ENCODE measurements at places on chromosomes 3 and 15.

- DNase-seq, result no peak
Observed at GRCh38 chr15:39265261-39265660, 315.6 kb upstream of the THBS1 start.

- DNase-seq, result no peak
Observed at GRCh38 chr15:68599560-68600071, 20.8 kb downstream of the CORO2B start.

GRCh38 chr15:33138000-33138399, 56.5 kb downstream of the FMN1 start:
- DNase-seq, result no peak

DNA sequence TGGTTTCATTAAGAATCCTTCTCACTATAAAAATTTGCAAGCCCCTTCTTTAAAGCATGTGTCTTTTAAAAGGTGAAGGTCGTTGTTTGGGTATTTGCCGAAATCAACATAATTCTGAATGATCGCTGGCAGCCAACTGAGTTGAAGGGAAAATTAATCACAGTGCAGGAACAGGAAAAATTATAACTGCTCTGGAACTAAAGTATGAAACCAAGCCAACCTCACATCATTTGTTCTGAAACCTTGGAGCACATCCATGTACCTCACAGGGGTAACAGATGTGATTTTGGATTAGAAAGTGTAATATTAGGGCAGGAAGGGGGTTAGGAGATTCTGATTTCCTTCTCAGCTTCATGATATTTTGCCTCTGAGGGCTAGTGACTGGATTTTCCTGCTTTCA, 52.2 kb upstream of the PTX3 start:
- no peak for DNase-seq

DNA sequence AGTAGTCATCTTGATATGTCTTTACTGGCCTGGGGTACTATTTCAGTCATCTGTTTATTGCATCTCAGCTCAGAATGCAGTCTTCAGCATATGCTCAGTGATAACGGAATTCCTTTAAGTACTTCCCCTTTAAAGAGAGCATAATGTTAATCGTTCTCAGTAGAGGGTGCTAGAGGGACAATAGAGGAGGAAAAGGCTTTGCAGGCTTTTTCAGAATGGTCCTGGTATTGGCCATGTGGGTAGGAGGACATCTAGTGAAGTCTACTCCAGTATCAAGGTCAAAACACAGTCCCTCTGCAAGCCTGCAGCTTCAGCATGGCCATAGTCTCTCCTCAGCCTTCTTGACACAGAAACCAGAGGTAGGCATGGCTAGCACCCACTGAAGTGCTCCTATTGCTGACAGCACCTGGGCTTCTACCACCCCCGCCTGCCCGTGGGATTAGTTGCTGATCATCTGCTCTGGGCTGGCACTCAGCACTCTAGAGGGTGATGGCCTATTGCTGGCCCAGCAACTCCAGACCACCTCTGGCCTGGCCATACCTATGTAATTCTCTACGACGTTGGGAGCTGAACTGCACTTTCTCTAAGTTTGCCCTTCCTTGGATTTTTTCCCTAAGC, 65.4 kb downstream of the KCNH8 start:
- DNase-seq, result no peak

DNA sequence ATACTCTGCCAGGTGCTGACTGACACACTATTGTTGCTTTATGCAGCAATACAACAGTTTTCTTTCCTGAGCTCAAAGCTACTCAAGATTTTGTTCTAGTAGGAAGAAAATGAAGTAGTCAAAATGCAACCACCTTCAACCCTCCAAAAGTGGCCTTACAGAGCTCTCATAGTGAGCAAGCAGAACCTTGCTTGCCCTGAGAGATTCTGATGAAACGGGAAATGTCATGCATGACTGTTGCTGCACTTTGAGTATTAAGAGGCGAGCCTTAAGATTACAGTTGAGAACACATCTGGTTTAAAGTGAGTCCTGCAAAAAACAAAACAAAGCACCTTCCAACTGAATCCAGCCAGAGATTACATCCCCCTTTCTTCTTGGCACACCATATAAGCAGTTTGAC, 29.7 kb downstream of the MINDY4B start:
- DNase-seq, result peak; percentile 74

GRCh38 chr3:132661101-132661500, 972 bp downstream of the UBA5 start:
- DNase-seq, result peak; percentile 2

- no peak for DNase-seq
Observed at GRCh38 chr3:106392915-106393314, 524.1 kb upstream of the CBLB start.

- no peak for DNase-seq
Observed at GRCh38 chr3:169659096-169659819, 4.3 kb downstream of the MECOM start.

DNA sequence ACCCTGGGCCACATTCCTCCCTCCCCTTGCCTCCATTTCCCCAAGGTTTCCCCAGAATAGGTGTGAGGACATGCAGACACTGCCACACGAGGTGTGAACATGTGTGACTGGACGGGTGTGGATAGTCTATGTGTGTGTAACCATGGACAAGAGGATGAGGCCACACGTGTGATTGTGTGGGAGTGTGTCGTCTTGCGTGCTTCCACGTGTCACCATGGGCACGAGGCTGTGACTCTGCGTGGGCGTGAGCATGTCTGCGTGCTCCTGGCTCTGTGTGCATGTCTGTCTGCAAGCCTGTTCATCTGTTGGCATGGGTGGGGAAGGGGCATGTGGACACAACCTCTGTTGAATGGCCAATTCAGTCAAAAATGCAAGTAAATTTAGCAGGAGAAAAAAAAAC, 6.2 kb upstream of the MYL3 start:
- DNase-seq, result no peak

DNA sequence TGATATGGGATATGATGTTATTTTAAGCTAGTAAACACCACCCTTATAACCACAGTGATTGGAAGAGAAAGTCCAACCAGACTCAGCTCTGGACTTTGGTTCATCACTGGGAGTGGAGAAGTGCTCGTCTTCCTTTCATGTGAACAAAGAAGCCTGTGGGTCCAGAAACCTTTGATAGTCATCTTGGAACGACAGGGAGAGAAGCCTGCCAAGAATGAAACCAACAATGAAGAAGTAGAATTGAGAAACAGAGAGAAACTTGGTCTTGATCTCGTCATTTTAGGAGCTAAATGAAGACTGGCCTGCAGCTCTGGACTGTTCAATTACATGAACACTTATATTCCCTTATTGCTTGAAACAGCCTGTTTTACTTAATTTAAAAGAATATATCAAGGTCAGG, 13.1 kb upstream of the SLC35G2 start:
- DNase-seq, result no peak

- no peak for DNase-seq
Observed at GRCh38 chr3:184725176-184725719, 13.4 kb upstream of the MAGEF1 start.

- no peak for DNase-seq
Observed at GRCh38 chr15:53434174-53434678, 325.2 kb downstream of the WDR72 start.

GRCh38 chr15:31216215-31216911, 110.3 kb upstream of the KLF13 start:
- peak; percentile 70 for DNase-seq

- DNase-seq, result no peak
Observed at GRCh38 chr15:73270366-73271097, 98.2 kb downstream of the HCN4 start.

DNA sequence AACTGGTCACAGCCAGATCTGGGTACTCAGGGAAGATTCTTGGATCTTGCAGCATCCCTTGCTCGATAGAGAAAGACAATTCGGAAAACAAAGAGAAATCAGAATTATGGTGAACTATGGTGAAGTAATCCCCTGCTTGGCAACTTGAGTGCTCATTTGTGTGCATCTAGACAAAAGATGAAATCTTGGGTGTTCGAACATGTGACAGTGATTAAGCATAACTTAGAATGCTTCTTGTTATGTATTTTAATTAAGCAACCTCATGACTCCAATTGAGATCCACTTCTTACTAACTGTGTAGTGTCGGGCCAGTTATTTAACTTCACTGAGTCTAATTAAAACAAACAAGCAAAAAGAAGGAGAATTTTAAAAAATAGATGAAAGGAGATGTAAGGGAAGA, 56.5 kb downstream of the ZNF385D start:
- no peak for DNase-seq

- DNase-seq, result no peak
Observed at GRCh38 chr3:126208606-126209256, 28.3 kb upstream of the ALDH1L1 start.

DNA sequence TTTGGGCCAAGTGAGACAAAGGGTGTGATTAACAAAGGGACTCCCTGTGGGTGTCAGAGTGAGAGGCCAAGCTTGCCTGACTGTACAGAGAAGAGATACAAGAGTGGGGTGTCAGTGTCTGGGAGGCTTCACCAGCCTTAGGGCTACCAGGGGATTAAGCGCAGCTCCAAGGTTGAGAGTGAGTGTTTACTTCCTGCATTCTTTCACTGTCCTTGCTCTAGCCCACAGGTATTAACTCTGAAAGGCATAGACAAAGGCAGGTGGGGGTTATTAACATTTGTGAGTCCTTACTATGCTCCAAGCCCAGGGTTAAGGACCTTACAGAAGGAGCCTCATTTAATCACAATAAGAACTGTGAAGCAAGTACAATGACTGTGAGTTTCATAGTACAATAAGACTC, 107.6 kb downstream of the IL20RB start:
- DNase-seq, result no peak

DNA sequence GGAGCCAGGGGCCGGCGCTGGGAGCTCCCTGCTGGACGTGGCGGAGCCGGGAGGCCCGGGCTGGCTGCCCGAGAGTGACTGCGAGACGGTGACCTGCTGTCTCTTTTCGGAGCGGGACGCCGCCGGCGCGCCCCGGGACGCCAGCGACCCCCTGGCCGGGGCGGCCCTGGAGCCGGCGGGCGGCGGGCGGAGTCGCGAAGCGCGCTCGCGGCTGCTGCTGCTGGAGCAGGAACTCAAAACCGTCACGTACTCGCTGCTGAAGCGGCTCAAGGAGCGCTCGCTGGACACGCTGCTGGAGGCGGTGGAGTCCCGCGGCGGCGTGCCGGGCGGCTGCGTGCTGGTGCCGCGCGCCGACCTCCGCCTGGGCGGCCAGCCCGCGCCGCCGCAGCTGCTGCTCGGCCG, 1.5 kb downstream of the SMAD6 start:
- peak; percentile 20 for DNase-seq

DNA sequence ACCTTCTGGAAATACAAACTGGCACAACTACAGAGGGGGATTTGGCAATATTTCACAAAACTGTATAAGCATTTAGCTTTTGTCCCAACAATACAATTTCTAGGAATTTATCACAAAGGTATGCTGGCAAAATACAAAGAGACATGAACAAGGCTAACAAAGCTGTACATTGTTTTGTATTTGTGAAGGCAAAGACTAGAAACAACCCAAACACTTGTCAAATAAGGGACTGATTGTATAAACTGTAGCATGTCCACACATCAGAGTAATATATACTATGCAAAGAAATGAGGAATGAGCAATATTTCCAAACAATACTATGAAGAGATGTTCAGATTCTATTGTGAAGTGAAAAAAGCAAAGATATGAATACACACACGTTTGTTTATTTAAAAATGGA, 26.4 kb downstream of the CP start:
- DNase-seq, result no peak

DNA sequence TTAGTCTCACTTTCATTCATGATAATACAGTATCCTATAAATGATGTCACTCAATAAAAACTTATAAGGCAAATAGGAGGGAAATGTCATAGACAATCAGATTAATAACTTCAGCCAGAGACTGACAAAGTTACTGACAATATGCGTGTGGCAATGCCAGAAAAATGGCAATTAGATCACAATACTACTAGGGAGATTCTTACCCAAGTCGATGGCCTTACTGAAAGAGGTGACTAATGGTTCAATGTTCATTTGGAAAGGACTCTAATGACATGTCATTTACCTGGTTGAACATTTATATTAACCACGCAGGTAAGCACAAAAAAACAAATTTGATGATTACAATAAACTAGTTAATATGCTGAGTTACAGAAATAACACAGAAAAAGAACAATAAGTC, 45.9 kb upstream of the WDR5B start:
- no peak for DNase-seq

GRCh38 chr3:39362812-39363211, 20.4 kb upstream of the SLC25A38 start:
- no peak for DNase-seq

DNA sequence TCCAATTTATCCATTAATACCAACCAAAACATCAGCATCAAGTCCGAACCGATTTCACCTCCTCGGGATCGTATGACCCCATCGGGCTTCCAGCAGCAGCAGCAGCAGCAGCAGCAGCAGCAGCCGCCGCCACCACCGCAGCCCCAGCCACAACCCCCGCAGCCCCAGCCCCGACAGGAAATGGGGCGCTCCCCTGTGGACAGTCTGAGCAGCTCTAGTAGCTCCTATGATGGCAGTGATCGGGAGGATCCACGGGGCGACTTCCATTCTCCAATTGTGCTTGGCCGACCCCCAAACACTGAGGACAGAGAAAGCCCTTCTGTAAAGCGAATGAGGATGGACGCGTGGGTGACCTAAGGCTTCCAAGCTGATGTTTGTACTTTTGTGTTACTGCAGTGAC, 20.8 kb downstream of the LYSMD4 start:
- no peak for DNase-seq

DNA sequence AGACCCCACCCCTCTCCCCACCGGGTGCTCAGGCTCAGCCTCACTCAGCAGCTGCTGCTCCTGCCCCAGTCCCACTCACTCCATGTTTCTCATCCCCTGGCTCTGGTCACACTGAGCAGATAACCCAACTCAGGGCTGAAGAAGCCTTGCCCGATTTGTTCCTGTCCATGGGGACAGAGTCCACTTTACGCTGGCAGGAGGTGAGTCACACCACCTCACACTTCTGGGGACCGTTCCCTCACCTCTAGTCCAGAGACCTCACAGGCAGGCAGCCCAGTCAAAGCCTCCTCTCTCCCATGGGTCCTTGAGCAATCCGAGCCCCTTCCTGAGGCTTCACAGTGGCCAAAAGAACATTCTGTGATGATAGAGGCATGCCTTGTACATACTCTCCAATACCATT, 1.4 kb downstream of the CIDEC start:
- DNase-seq, result no peak

DNA sequence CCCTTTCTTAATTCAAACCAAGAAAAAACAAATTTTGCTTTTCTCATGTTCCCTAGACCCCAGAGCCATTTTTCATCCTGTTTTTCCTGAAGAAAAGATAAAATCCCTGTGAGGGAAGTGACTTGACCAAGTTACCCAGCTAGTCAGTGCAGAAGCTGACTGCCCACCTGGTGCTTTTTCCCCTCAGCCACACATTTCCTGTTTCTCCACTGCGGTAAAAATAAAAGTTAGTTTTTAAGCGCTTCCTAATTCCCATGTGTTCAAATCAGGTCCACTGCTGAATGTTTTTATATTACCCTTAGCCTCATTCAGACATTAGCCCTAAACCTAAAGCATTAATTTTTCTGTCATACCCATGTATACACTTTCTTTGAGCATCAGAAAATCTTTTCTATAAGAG, 26.1 kb downstream of the PPP2R3A start:
- no peak for DNase-seq

GRCh38 chr15:38414357-38414756, 39.6 kb upstream of the FAM98B start:
- peak; percentile 20 for DNase-seq

- peak; percentile 88 for DNase-seq
Observed at GRCh38 chr15:76994971-76995945, at the start of gene PSTPIP1. TSS of gene PSTPIP1 (plus strand) at chr15:76995126. CDS start at chr15:76995574, 448 bp downstream.

Measured in activated CD4-positive, alpha-beta T cell treated with anti-CD3 and anti-CD28 coated beads, Interleukin-2, Interleukin-6, amounts not matched to agents 100 ng/mL and 50 ng/mL, durations not matched to agents 16 hours and 8 hours (primary cell).